ENCODE measurements at places on chromosomes 7 and 10.

DNA sequence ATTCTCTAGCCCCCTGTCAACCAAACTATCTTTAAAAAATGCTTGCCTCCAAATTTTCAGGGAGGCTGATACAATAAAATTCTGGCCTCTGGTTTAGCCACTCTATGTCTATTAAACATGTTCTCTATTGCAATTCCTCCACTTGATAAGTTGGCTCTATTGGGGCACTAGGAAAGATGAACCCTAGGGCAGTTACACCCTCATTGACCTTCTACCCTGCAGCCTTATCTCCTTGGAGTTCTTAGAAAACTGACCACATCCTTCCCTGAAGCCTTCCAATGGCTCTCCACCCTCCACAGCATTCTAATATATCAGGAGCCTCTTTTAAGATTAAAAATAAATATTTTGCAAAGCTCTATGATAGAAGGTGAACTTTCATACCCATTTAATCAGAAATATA, 30.6 kb downstream of the SVOPL start:
- DNase-seq, result no peak

- DNase-seq, result no peak
Measured at GRCh38 chr10:117626228-117626627, 83.7 kb downstream of the EMX2 start.

DNA sequence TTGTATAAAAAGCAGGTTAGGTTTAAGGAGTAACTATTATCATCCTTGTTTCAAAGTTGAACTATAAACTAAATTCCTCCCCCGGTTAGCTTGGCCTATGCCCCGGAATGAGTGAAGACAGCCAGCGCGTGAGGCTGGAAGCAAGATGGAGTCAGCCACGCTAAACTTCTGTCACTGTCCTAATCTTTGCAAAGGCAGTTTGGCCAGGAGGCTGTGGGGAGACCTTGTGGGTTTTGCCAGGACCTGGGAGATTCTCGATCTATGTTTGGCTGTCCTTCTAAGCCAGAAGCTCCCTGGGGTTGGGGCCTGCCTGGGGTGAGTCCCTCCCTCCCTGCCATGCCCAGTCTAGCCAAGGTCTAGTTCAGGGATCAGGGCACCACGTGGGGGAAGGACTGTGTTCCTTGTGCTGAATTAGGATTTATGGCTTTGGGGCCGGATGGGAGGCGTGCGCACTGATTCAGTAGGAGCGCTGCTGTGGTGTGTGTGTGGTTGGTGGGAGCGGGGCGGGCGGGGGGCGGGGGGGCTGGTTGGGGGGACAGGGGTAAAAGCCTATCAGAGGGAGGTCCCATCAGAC, 871 bp upstream of the GTF2IRD1 start:
- no peak for DNase-seq

- no peak for DNase-seq
Measured at GRCh38 chr10:24307696-24308485, 99.0 kb downstream of the KIAA1217 start.

DNA sequence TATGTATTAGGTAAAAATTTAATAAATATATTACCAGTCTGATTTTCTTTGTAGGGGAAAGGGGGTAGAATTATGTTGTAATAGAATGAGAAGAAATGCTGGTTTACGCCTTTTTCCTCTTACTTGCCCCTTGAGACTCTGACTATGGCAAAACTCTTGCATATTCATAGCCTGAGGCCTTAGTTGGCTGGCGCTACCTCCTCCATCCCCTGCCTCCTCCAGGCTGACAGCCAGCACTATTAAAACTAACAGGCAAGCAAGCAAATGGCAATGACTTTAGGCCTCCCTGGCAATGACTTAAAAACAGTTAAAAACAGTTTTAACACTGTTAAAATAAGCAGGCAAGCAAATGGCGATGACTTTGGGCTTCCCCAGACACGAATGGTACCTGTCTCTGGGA, 14.4 kb downstream of the PKD2L1 start:
- no peak for DNase-seq

DNA sequence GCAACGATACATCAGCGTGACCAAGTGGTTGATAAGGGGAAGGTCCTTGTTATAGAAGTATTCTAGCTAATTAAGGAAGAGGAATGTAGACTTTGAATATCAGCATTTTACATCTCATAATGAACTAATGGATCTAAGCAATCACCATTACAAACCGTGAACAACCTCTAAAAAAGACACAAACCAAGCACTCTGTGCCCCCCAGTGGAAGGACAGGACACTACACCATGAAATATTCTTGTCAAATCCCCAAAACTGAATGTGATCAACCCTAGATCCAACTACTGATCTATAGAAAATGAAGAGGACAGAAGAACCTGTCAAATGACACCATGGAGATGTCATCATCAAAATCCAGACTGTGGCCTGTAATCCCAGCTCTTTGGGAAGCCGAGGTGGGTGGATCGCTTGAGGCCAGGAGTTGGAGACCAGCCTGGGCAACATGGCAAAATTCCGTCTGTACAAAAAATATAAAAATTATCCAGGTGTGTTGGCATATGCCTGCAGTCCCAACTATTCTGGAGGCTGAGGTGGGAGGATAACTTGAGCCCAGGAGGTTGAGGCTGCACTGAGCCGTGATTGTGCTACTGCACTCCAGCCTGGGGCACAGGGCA, 111.3 kb upstream of the CARD11 start:
- peak; percentile 38 for DNase-seq

DNA sequence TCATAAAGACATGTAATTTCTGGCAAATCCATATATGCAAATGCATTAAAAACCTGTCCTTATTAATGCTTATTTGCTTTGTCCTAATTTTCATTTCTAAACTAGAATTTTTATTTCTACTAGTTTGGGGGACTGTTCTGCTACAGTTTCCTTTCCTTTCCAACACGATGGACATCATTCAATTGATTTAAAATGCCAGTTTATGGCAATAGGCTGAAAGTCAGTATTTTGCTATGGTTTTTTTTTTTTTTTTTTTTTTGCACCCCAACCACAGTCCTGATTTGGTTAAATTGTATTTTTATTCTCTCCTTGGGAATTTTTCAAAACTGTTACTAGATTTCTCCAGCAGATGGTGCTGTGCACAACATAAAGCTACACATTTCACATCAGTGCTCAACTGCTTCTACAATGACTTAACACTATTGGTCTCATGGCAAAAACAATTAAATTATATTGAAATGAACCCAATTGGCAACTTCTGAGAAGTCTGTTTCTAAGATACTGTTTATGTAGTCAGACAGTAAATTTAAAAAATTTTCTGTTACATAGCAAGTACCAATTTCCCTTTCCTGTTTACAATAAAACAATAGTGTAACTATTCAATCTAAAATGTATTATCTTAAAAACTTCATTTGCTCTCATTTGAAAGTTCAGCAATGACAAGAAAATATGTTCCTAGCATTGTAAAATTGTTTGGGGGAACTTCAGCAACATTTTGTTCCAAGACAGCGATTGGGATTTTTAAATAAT, 193.8 kb upstream of the CCDC6 start:
- DNase-seq, result peak; percentile 62

DNA sequence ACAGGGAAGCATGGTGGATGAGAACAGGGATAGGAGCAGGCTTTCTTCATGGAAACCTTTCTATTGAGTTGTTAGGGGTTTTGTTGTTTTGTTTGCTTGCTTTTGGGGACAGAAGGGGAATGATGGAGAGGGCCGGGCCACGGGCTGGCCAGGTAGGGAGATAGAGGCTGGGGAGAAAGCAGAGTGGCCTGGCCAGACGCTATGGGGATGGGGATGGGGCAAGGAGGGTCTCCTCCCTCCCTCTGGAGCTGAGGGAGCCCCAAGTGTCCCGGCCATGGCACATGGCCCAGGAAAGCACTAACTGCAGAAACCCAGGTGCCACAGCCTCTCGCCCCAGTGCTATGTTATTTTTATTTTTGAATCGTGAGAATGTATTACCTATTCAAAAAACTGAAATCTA, 10.0 kb downstream of the AOC1 start:
- no peak for DNase-seq
